ENCODE measurements at places on chromosomes 11 and 22.
A peak's percentile ranks its signal among the peaks of the same experiment; 100 is the strongest.

DNA sequence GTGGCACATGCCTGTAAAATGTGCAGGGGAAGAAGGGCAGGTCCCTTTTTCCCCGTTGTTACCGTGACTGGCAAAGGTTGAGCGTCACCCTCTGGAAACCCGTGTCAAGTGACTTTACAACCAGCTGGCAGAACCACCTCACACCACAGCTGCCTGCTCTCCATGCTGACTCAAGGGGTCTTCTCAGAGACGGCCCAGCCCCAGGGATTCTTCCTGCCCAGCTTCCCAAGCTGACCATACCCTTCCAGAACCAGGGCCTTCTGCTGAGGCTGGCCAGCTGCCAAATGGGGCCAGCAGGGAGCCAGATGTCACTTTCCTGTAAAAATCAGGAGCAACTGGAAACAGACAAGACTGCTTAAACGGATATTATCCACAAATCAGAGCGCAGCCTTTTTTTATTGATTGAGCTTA lies 6.3 kb downstream of the PC start:
- DNase-seq = no peak

GRCh38 chr11:12127206-12127898 lies 17.0 kb downstream of the MICAL2 start:
- no peak for DNase-seq

DNA sequence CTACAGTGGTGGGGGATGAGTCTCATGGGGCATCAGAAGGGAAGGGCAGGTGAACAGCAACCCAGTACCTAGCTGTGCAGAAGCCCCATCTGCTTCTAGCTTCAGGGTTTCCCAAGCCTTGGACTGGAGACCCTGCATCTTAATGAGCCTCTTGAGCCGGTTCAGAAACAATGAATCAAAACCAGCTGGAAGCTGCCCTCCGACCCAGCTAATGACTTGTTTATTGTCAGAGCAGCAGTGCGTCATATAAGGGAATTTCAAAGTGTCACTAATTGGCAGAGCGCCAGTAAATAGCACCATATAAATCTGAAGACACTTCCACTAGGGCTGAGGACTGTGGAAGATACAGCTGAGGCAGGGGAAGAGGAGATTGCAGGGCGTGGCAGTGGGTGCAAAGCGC lies 57.5 kb downstream of the RPUSD4 start:
- no peak for DNase-seq

GRCh38 chr11:93526641-93527583 lies 16.3 kb downstream of the SMCO4 start:
- DNase-seq = no peak

GRCh38 chr11:116773203-116774097 lies 663 bp upstream of the BUD13 start:
- DNase-seq = no peak

- no peak for DNase-seq
Measured at GRCh38 chr11:134026655-134027343, 42.1 kb upstream of the JAM3 start.

DNA sequence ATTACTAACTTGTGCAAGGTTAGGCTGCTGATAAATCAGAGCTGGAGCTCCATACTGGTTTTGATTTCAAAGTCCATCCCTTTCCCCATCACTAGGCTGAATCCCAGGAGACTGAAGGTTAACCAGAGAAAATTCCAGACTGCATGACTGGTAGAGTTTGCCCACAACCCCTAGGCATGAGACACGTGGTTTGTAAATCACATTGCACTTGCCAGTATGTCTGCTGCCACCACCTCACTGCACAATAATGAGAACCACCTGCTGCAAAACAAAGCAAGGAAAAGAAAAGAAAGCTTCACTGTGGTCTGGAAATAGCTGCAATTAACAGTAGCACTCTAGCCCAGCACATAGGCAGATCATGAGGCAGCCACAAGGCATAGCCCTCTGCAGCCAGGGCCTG lies 67.6 kb upstream of the NTM start:
- DNase-seq = no peak

- DNase-seq = no peak
Measured at GRCh38 chr22:33737662-33738061, 182.6 kb downstream of the LARGE1 start.

GRCh38 chr22:17121233-17122195 lies at the start of gene TMEM121B:
Gene TMEM121B (minus strand): TSS chr22:17121360. CDS start chr22:17121127, 233 bp downstream.
- no peak for DNase-seq

DNA sequence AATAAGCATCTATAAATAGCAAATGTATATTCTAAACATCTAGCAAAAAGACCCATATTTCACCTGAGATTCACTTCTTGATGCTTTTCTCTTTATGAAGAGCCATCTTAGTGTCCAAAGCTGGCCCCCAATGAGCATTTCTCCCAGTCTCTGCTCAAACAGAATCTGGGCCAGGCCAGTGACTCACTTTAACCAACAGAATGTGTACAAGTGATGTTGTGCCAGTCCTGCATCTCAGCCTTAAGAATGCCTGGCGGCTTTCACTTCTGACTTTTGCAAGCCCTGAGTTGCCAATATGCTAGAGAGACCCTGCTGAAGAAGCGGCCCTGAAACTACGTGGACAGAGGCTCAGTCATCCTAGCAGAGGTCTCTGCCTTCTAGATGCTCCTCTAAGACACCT lies 6.9 kb upstream of the COPB1 start:
- DNase-seq = no peak

DNA sequence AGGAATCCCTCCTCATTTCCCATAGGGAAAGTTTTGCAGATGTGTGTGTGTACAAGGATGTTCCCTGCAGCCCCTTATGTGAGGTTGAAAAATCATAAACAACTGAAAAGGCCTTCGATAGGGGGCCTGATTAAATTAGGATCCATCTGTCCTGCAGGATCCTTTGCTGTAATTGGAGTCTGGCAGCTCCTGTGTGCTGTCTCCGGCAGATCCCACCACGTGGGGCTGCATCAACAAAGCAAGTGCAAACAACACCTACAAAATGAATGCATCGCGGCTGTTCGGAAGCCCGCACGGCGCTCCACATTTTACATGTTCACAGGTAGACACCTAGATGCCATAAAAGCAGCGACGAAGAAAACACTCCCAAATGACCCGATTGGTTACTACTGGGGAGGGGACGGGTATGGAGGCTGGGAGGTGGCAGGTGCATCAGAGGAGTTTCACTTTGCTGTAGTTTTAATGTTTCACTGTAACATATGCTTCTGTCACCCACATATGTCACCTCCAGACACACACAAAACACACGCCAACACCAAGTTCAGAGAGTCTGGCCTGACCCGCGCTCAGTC lies 52.2 kb downstream of the NFAM1 start:
- no peak for DNase-seq

- DNase-seq = no peak
Measured at GRCh38 chr11:69232821-69233743, 60.9 kb upstream of the MYEOV start.

DNA sequence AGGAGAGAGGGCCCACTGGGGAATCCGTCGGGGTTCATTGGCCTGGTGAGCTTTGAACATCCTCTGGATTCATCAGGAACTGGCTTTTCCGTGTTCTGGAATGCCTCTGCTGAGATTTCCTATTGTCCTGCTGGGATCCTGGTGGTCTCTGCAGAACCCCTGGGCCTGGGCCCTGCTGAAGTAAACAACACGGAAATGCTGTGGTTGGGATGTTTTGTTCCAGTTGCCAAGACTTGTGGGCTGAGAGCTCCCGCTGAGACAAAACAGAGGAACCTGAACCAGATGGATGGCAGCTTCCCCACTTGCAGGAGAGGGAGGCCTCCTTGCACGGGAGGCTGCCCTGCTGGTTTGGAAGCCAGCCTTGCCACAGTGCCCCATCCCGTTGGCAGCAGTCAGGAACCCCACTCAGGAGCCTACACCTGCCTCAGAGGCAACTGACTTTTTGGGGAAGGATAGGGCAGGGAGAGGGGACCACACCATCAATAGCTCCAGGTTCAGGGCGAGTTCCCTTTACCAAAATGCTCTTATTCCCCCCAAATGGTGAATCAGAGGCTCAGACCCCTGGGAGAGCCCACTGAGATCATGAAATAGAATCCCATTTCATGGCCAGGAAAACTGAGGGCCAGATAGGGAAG lies 60.7 kb downstream of the LRRC32 start:
- no peak for DNase-seq

DNA sequence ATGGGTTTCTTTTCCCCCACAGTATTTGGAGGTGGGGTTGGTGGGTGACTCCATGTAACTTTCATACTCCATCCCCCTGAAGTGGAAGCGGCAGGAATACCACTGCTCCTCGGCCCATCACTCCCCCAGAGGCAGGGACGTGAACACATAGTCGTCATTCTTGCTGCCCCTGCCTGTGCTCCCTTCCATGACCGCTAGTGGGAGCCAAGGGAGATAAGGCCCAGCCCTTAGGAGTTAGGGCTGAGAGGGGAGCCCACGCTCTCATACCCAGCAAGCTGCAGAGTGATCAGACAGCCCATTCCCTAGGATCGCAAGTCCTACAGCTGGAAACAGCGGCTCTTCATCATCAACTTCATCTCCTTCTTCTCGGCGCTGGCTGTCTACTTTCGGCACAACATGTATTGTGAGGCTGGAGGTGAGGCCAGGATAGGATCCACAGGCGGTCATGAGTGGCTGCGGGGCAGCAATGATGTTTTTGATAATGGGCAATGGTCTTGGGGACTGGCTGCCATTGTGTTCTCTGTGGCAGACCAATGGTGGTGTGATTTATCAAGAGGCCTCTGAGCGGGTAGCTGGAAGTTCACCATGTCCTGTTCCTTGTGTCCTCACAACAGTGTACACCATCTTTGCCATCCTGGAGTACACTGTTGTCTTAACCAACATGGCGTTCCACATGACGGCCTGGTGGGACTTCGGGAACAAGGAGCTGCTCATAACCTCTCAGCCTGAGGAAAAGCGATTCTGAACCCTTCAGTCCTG lies 15.9 kb downstream of the RHOG start:
- DNase-seq = peak; percentile 71

GRCh38 chr22:45155050-45155840 lies 8.5 kb upstream of the NUP50 start:
- DNase-seq = no peak

DNA sequence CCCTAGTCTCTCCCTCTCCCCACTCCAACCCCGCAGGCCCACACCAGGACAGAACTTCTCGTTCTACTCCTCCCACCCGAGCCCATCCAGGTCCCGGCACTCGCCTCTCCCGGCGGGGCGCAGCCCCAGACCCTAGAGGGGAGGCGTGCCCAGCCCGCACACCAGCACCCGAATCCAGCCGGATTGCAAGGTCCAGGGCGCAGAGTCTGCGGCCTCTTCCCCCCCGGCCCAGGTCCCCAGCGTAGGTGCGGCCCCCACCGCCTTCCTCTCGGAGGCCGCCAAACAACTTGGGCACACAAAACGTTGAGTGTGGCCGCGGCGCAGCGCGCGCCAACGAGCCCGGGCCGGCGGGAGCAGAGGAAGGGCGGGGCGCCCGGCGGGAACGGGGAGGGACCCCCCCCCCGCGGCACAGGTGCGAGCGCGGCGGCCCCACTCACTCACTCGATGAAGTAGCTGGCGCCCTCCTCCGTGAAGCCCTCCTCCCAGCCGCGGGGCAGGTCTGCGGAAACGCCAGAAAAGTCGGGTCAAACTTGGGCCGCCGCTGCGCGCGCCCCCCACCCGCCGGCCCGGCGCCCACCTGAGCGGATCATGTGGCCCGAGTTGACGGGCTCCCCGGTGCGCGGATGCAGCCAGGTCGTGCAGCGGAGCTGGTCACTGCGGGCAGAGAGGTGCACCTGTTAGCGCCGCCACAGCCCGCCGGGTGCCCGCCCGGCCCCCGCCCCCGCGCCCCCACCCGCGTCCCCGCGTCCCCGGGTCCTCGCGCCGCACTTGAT lies 480 bp downstream of the PLEKHA7 start:
- no peak for DNase-seq

DNA sequence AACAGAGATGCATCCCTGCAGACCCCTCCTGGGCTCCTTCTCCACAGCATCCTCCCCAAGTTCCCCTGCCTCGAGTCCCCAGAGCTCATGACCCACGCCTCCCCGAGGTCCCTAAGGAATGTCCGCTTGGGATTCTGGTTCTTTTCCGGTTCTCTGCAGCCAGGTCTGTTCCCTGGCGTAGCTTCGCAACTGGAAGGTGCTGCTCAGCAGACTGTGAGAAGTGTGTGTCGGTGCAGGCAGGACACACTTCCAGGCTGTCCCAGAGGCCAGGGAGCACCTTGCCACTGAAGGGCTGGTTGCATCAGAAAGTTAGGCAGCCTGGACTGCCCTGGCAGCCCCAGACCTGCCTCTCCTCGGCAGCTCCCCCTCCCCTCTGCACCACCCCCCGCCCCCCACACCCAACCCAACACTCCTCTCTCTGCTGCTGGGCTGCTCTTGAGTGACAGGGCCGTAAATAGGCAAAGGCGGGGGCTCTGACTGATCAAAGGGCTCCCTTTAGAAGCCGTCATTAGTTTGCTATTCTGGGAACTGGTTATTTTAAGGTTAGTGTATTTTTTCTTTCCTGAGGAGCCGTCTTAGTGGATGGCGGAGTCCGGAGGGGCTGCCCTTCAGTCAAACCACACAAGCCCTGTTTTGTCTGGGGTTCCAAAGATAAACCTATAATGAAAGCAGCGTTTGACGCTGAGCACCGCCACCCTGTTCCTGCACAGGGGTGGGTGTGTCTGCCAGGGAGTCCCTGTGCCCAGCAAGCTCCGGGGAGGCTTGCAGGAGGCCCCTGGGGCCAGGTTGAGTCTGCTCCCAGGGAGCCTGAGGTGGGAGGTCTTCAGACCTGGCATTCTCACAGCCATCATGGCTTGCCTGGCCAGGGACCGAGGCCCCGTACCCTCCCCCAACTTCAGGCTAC lies 88.6 kb upstream of the KCNQ1OT1 start:
- DNase-seq = no peak

GRCh38 chr11:13868710-13869397 lies 93.7 kb upstream of the SPON1 start:
- no peak for DNase-seq

- DNase-seq = no peak
Measured at GRCh38 chr11:130208241-130209127, 48.9 kb downstream of the ST14 start.

GRCh38 chr11:90323289-90323688 lies 100.4 kb upstream of the CHORDC1 start:
- DNase-seq = no peak

All from stimulated activated CD8-positive, alpha-beta memory T cell treated with anti-CD3 and anti-CD28 coated beads, Interleukin-15, amount 100 ng/mL, for 48 hours (primary cell).